Epithelial cell of proximal tubule (primary cell): ENCODE measurements at places on chromosomes 5 and 9. TPM values are rescaled to one million over a fixed set of nuclear protein-coding genes. Genes with fewer than 3 reads are reported as not detected.

The TEX48 gene
- not detected in 2 replicates for total RNA-seq

GRCh38 chr5:30355675-30356074 is 837.8 kb upstream of the CDH6 start:
- no peak for DNase-seq

The PRRX2 gene
- 0.17 and 1.7 TPM in 2 replicates for total RNA-seq

GRCh38 chr5:113381791-113382190 is 53.0 kb downstream of the TSSK1B start:
- no peak for DNase-seq

The FAM151B gene
- total RNA-seq = 0.06 and 0.51 TPM in 2 replicates

DNA sequence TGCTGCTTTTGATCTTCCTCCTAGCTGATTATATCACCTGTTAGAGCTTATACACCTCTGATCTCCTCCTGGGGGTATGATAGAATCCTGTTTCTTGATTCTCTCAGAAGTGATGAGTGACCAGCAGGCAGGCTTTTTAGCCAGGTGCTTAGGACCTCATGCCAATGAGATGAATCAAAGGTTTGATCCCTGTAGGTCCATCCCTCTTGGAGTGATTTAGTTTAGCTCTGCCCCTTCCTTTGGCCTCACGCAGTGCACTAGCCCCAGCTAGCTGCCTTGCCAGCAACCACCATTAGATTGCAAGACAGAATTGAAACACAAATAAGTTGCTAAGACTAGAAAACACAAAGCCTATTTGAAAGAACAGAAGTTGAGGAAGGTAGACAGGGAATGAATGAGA is 84.4 kb downstream of the ZSWIM6 start:
- DNase-seq = no peak

DNA sequence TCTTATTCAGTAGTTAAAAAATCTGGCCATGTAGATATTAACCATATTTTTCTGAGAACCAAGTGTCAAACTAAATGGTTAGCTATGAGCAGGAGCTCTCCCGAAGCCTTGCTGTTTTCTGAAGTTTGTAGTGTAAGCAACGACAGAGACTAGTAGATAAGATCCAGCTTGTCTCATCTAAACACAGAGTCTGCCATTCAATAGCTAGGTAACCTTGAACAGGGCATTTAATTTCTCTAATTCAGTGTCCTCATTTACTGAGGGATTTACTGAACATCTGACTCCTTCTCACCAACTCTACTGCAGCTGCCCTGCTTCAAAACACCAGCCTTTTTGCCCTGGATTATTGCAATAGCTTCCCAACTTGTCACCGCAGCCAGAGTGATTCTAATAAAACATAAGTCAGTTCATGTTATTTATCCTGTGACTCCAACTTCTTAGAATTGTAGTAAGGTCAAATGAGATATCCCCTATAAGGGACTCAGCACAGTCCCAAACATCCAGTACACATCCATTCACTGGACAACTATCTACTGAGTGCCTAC is 337.0 kb downstream of the PLK2 start:
- DNase-seq = no peak

- no peak for DNase-seq
Measured at GRCh38 chr5:62483556-62483955, 71.0 kb downstream of the IPO11 start.

DNA sequence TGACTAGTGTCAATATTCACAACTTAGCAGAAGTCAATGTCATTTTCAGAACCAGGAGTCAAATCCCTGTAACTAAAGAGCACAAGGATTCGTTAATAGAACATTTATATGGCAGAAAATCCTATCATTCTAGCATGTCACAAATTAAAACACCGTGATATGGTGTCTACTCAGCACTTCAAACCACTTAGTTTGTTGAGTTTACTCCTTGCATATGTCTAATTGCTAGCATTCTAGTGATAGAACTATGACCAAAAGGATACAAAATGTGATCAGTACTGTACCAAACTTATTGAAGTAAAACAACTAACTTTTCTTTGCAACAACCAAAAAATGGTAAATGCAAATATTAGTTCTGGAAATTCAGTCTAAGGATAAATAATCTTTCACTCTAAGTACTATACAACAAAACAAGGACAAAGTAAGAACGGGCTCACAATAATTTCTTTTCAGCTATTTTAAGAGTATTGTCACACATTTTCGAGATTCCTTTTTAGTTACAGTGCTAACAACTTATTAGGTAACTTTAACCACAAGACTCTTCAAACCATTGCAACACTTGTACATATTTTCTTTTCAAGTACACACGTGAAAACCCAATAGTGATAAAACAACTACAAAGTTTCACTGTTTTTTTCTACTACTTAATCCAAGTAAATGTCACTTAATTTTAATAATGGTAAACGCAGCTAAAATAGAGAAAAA is 845.2 kb upstream of the CDH10 start:
- peak; percentile 16 for DNase-seq

- peak; percentile 40 for DNase-seq
Measured at GRCh38 chr9:120480707-120481106, 99.3 kb downstream of the CDK5RAP2 start.

The PRXL2C gene
- total RNA-seq = 12.6 and 17.2 TPM in 2 replicates

- no peak for DNase-seq
Measured at GRCh38 chr9:120974921-120975320, 48.3 kb upstream of the TRAF1 start.

The SLC12A7 gene
- 15.2 and 32.8 TPM in 2 replicates for total RNA-seq

DNA sequence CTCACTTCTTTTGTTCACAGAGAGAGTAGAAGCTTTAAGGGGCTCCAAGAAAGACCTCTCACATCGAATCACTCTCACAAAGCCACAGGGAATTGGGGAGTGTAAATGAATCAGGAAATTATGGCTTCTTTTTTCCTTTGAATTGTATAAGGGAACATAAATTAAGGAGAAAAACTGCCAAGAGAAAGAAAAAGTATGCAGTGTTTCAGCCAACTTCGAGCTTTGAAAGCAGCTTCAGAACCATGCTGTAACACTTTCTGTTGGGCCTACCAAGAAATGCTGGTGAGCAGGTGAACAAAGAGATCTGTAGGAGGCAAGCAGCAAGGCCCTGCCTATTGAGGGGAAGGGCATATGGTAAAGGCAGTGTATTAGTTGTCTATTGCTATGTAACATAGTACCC is 33.4 kb upstream of the CTNNA1 start:
- no peak for DNase-seq

The SEC24A gene
- 12.9 and 13.7 TPM in 2 replicates for total RNA-seq

GRCh38 chr5:71974165-71974564 is 133.1 kb upstream of the MAP1B start:
- no peak for DNase-seq

The OLFM1 gene
- not detected in 2 replicates for total RNA-seq

The PCDHGB3 gene
- 0.14 and 1.1 TPM in 2 replicates for total RNA-seq

DNA sequence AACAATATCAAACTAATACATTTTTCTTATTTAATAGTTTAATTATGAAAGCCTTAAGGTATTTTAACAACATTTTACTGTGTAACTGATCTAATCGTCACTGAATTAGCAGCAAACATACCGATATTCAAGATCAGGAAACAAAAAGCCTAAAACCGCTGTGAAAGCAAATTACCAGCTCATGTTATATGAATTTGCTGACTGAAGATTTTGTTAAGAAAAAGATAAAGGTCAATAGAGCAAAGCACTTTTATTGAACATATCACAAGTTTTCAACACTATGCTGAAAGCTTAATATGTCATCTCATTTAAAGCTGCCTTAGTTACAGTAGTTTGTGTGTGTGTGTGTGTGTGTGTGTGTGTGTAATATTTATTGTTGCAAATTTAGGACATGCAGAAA is 1634.9 kb upstream of the NUDT12 start:
- DNase-seq = no peak

The TRIP13 gene
- total RNA-seq = 66.7 and 99.9 TPM in 2 replicates

The INSL4 gene
- not detected in 2 replicates for total RNA-seq

DNA sequence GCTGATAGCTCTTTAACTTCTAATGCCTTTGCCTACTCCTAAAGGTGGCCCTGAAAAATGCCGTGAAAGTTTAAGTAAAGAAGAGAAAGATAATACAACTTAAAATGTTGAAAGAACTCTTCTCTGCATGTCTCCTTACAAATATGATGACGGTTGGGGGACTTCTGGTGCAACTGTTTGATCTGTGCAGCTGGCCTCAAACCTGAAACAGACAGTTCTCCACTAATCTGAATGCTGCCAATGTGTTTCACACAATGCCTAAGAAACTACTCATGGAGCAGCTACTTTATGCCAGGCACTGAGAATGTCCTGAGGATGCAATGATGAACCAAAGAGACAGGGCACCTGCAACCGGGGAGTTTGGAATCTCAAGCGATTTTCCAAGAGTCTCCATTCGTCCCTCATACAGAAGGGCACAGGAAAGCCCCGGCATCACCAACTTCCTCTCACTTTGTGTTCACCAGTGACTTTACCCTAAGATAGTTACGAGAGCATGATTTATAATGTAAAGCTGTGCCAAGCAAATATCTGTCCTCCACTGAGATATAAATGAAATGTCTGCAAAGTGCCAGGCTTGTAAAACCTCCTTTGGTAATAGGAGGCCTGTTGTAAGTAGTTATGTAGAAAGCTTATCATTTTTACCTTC is 455.4 kb downstream of the SEMA5A start:
- DNase-seq = no peak

DNA sequence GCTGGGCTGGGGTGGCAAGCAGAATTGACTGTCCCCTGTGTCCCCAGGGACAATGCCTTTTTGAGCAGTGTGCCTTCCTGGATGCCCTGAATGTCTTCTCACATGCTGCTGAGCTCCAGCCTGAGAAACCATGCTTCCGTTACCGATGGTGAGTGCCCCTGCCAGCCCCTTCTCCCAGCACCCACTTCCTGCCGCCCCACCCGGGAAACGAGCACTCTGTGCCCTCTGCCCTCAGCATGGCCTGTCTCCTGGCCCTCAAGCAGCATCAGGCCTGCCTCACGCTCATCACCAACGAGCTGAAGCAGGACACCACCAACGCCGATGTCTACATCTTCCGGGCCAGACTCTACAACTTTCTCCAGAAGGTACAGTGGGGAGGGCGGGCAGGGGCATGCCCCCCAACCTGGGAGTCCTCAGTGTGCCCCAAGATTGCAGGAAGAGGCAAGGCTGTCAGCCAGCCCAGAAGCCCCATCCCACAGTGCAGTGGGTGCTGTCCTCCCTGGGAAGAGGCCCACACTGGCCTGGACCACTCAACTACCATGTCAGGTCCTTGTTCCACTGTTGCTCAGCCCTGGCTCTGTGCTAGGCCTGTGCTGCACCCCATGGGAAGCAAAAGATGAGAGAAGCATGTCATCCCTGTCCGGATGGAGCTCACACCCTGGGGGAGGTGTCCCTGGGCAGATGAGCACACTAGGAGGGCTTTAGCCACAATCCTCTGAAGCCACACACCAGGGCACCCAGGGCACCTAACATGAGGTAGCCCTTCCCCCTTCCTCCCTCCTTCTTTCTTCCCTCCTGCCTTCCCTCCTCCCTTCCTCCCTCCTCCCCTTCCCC is 4.4 kb downstream of the TTC16 start:
- no peak for DNase-seq

GRCh38 chr9:112194969-112195431 is 19.9 kb upstream of the SUSD1 start:
- no peak for DNase-seq

The HEMGN gene
- not detected in 2 replicates for total RNA-seq

DNA sequence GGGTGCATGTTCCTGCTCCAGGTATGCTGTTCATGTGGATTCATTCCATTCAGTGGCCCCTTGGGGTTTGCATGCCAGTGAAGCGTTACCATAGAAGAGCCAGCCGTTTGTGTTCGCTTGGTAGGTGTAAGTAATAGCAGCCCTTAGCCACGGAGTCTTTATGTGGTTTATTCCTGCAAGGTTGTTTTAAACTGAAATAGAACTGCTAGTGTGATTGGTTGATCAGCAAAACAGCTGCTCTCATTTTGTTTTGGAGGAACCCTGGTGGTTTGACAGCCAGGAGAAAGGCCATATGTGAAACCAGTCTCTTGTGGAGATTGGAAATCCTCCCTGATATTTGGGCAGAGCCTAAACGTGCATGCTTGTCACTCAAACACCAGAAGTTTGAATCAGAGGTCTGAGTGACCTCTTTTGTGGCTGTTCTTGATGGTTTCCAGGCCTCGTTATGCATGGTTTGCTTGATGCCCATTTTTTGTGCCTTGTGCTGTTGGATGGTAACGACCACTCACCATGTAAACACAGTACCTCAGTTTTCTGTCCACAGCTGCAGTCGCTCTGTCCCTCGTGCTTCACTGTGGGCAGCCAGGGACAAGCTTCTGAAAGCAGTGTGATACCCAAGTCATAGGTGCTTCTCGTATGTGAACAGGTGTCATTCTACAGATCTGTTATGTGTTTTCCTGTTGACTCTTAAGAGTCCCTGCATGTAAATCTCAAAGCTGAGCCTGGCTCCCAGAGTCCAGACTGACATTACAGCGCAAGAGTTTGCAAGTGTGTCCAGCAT is 58.3 kb upstream of the NXNL2 start:
- DNase-seq = peak; percentile 29

DNA sequence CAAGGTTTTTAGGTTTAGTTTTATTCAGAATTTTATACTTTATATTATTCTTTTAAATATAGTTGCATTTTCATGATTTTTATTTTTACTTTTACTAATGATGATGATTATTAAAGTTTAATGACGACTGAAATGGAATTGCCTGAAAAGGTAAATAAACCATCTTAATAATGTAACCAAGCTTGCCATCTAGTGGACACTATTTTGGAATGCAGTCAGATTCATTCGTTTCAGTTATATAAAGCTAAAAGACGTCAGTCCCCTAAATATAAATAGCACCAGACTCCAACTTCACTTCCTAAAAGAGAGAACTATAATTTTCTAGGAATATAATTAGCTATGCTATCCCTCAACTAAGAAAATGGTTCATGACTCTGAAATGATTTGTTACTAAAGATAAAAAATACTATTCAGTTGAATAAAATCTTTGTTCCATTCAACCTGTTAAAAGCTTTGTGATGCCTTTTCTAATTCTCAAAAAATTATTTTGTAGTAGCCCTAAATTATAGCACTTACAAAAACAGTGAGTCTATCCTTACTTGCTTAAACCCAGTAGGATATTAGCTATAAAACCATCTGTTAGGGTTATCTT is 19.9 kb downstream of the ABITRAM start:
- no peak for DNase-seq

GRCh38 chr9:91775011-91775707 is 174.9 kb downstream of the ROR2 start:
- DNase-seq = no peak

GRCh38 chr5:20537911-20538703 is 550.1 kb upstream of the CDH18 start:
- DNase-seq = no peak

The FOXD4L5 gene
- not detected in 2 replicates for total RNA-seq

The PCDHA3 gene
- total RNA-seq = 0.06 TPM in 1 of 2 replicates, not detected in the other

DNA sequence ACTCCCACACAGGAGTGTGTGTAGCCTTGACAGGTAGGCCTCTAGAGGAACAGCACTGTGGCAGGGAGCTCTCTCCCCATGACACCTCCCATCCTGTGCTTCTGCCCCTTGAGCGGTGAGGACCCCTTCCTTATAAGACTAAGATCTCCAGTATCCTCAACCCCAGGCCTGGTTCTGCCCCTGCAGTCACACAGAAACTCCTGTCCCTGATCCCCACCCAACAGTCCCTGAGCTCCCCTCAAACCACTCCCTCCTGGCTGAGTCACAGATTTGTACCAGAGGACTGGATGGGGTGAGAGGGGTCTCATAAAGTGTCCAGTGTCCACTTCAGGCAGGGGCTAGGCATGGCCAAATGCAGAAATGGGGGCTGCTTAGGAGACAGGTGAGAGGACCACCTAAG is 47.8 kb upstream of the CDKN2AIPNL start:
- DNase-seq = no peak

The NOL6 gene
- total RNA-seq = 19.3 and 45.4 TPM in 2 replicates

- DNase-seq = no peak
Measured at GRCh38 chr9:124032247-124032646, 20.7 kb downstream of the LHX2 start.

The CYSRT1 gene
- total RNA-seq = 0.17 and 0.94 TPM in 2 replicates

GRCh38 chr9:131589993-131590392 is 44.7 kb downstream of the PRRT1B start:
- DNase-seq = no peak

- DNase-seq = no peak
Measured at GRCh38 chr5:147223948-147224791, 10.7 kb upstream of the STK32A start.
